ENCODE measurements at places on chromosomes 2 and 18.

DNA sequence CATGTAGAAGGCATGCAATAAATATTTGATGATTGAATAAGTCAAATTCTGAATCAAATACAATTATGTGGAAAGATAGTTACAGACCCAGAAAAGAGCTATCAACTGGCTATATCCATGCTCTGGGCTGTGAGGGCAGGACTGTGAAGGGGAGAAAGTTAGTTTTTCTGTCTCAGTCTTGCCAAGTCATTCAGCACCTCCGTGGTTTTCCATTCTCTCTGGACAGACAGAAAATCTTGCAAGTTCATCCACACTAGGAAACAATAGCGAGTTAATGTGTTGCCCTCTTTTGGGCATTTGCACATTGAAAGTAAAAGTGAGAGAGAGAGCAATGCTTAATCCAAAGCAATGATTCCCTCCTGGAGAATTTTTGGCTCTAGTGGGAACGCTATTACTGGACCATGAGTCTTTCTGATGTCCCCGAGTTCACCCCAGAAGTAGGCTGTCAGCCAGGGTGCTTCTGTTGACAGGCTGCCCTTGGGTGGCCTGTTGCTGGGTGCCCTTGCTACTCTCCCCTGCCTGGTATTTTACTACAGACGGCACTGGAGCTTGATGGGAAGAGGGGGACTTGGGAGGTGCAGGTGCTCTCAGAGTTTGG, 238.3 kb downstream of the LOXHD1 start:
- DNase-seq: no peak

GRCh38 chr2:224876522-224876921, 160.4 kb upstream of the CCDC195 start:
- DNase-seq: no peak

DNA sequence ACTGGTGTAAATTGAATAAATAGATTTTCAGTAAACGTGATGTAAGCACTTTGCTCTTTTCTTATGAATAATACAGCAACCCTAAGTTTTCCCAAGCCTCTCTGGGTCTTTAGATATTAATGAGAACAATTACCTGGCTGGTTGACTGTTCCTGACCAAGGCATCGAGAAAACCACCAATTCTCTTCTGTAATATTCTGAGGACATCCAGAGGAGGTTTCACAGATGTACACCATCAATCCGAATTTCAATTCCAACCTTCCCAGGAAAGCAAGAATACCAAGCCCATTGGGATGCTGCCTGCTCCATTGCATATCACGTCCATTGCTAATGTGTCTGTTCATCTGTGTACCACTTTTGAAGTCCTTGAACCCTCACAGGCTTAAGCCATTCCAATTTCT, 571.8 kb downstream of the NUP35 start:
- no peak for DNase-seq

DNA sequence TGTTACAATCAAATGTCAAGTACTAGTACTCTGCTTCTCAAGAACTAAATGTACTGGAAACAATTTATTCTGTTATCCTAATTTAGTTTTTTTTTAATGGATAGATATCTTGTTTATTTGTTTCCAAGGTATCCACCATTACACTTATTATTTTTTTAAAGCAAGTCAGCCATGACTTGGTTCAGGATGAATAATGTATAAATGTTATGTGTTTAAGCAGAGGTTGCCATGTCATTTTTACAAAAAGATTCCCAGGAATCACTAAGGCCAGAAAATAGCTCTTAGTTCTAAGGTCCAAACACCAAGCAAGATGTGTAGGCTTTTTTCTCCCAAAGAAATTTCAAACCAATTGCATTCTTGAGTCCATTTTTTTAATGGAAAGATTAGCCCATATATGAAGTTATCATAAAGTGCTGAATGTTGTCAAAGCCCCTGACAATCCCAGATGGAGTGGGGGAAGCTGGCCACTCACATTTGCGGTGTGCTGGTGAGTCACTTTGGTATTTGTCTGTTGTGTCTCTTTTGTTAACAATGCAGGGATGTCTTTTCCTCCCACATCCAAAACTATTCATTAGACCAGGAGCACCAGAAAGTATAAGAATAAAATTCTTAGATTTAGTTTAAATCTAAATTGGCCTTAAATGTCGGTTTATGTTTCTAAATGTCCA, 158.9 kb downstream of the COL6A3 start:
- DNase-seq: no peak

DNA sequence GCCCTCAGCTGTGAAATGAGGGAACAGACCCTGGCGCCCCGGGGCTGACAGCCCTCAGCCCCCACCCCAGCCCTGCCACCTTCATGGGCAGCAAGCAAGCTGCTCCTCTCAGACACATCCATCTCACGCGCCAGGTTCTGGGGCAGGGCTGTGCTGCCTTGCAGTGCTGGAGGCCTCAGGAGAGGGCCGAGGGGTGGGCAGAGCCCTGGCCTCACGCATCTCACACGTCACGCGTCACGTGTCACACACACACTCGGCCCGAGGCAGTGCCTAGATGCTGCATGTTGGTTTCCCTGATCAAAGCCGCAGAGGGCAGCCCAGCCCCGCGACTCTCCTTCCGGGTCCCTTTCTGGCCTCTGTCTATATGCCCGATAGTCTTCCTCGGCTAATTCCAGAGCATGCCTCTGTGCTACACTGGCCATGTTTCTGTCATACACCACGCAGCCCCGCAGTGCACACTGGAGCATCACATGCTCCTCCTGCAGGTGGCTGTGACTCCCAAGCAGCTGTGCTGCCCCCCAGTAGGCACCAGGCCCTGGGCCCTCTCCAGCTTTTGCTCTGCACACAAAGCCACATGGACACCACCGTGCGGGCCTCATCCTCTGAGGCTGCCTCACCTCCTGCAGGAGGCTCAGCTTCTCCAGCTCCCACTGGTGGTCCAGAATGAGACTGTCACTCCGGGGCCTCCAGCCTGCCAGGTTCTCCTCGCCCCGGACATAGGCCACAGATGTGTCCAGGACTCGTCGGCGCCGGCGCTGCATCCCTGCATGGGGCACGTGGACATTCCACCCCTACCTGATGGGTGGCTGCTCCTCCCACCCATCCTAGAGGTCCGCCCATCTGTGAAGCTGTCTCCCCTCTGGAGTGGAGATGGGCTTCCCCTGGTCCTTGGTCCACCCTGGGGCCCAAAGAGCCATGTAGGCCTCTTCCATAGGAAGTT, 31.4 kb downstream of the AQP12A start:
- DNase-seq: no peak

GRCh38 chr2:233101816-233102215, 41.7 kb downstream of the INPP5D start:
- no peak for DNase-seq

DNA sequence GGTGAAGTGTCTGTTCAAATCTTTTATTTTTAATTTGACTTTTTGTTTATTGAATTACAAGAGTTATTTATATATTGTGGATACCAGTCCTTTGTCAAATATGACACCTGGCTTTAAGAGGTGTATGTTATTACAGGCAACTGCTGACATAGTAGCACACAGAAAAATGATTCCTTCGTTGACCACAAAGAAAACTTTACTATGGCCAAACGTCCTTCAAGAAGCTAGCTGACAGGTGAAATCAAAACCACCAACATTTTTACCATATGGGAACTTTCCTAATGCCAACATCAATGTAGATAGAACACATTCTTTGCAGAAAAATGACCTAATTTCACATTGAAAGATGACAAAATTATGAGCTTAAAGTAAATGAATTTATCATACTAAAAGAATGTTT, 6.4 kb upstream of the SRBD1 start:
- DNase-seq: no peak

- DNase-seq: no peak
Observed at GRCh38 chr2:215397632-215398341, 38.1 kb downstream of the FN1 start.

GRCh38 chr18:48663931-48664847, 125.4 kb downstream of the CTIF start:
- peak; percentile 53 for DNase-seq

GRCh38 chr2:63092401-63092800, 41.8 kb downstream of the OTX1 start:
- DNase-seq: no peak

DNA sequence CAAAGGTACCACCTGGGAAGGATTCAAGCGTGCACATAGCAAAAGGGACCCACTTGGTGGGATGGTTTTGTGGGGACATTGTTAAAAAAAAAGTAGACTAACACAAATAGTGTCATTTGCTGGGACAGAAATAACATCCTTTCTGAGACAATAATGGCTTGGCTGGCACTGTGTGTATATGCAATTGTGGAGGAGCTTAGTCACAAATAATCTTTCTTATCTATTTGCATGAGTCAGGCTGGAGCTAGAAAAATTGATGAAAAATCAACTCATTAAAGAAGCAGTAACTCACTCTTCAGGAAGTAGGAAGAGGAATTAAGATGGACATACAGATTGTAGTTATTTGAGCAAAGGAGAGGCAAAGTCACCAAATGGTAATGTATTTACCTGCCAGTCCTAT, 29.5 kb upstream of the ITGB6 start:
- DNase-seq: no peak

GRCh38 chr2:70125498-70125898, 38.2 kb downstream of the PCBP1 start:
- DNase-seq: no peak

GRCh38 chr2:27078267-27079194, at the start of gene EMILIN1:
Gene EMILIN1, plus strand, starts transcription at chr2:27078615. Its CDS starts 451 bp downstream, at chr2:27079066.
- DNase-seq: no peak

GRCh38 chr2:136798766-136799165, 33.4 kb downstream of the THSD7B start:
- DNase-seq: no peak

- no peak for DNase-seq
Observed at GRCh38 chr2:162824304-162824703, 14.3 kb downstream of the KCNH7 start.

- no peak for DNase-seq
Observed at GRCh38 chr2:15570104-15570503, 9.0 kb upstream of the NBAS start.

DNA sequence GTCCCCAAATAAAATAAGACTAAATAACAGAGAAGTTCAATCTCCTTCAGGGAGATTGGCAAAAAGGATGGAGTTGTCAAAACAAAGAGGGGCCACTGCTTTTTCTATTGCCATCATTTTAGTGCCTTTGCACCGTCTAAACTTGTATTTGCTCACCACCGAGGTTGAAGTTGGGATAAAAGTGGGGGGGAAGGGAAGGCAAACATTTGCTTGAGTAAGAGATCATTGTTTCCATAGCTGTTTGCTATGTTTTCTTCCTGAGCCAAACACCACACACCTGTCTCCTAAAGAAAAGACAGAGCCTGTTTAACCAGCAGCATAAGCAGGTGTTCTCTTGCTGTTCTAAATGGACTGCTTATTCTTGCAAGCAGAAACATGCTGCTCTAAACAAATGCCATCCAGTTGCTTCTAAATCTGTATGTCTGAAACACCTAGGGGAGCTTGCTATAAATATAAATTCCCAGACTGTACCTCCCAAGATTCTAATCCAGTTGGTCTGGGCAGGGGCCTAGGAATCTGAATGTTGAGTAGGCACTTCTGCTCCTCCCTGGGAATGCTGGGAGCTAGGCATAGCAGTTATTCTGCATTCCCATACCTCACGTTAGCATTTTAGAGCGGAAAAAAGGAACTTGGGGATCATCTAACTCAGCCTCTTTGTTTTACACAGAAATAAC, 179.4 kb upstream of the ARL4C start:
- no peak for DNase-seq

- no peak for DNase-seq
Observed at GRCh38 chr2:79389481-79389880, 123.4 kb upstream of the CTNNA2 start.

DNA sequence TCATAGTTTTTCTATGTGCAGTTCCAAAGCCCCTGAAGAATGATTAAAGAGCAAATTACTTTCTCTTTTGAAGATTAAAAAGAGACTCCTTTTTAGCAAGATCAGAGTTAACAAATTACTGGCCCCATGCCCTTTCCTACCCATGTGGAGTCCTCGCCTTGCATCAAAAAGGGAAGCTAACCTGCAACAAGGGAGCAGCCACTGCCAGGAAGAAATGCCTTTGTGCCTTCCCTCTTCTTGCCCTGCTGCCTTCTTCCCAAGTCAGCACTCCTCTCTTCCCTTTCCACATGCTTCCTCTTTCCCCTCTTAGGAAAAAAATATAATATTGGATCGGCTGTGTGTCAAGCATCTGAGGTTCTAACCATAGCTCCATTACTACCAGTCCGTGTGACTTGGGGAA, 37.1 kb upstream of the CYP1B1 start:
- no peak for DNase-seq

DNA sequence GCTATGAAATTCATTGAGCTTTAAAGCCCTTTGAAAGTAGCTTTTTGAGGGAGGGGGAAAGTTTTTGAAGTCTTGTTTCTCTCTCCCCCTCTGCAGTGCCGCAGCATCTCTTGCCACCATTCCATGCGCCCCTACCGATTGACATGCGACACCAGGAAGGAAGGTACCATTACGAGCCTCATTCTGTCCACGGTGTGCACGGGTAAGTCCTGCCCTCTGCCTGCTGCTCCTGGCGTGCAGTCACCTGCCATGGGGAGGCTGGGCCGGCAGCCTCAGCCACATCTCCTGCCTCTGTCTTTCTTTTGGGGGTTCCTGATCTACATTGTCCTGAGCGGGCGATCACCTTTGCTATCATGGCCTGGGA, 191.6 kb downstream of the GLI2 start:
- no peak for DNase-seq

- DNase-seq: no peak
Observed at GRCh38 chr18:59049721-59050660, 89.7 kb upstream of the SEC11C start.

- no peak for DNase-seq
Observed at GRCh38 chr2:20585359-20585709, 65.6 kb downstream of the HS1BP3 start.

DNA sequence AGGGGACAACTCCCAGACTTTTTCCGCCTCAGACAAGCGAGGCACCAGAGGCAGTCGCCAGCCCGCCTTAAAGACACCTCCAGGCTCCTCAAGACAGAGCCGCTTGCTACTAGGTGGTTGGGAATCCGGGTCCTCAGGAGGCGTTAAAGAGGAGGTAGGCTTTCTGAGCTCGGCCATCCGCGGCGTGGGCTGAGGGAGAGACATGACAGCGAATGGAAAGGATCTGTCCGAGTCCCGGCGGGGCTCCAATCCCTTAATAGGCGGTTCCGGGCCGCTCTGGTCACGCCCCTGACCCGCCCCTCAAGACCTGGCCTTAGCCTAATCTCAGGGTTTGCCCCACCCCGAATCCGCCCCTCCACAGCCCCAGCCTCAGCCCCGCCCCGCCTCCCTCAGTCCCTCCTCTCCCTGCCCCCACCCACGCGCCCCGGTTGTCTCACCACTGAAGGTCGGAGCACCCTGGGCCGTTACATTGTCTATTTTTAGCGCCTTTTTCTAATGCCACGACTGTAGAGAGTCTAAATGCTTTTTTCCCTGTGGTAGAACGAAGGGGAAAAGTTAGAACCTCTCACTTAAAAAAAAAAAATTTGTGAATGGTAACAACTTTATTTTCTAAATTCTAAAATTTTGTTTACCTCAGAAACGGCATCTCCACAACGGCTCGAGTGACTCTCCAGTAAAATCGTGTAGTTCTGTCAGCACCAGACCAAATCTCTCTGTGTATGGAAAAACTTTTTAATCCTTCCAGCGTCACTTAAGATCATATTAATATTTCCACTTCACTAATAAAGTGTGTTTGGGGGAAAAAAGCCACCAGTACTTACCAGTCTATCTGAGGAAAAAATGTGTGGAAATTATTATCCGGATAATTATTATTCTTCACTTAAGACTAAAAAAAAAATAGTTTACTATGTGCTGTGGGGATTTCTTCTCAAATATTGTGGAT, at the start of gene RAD51AP2:
RAD51AP2 (minus strand) TSS at position 229 of the 943 bp plus-strand sequence; CDS start at position 204, 25 bp downstream.
- no peak for DNase-seq

Measured in CD4-positive, alpha-beta T cell treated with Interleukin-15 for 4 hours (primary cell).